ENCODE measurements at places on chromosomes 5 and 9. TPM values are rescaled to one million over a fixed set of nuclear protein-coding genes. Genes with fewer than 3 reads are reported as not detected.

- no peak for DNase-seq
These were observed 618.2 kb downstream of the TLE1 start for GRCh38 chr9:81071108-81071507.

DNA sequence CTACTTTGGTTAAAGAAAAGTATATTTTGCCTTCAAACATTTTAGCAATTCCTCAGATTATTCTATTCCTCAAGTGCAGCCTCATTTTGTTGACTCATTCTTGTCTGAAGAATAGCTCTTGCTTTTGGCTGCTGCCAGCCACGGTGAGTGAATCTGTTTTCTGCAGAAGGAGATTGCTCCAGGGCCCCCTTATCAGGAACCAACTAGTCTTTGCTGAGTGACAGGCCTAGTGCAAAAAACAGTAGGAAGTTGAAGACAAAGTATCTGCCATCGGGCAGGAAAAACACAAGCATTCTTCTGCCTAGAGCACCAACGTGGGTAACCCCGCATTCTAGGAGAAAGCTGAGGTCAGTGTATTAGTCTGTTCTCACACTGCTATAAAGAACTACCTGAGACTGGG is 42.3 kb downstream of the ZNF883 start:
- DNase-seq, result no peak

GRCh38 chr9:124137944-124138335 is 119.8 kb upstream of the NEK6 start:
- DNase-seq, result no peak

- no peak for DNase-seq
These were observed 2.3 kb upstream of the HSPA9 start for GRCh38 chr5:138577452-138577851.

- DNase-seq, result peak; percentile 48
These were observed 1.4 kb upstream of the COL27A1 start for GRCh38 chr9:114153761-114154599.

DNA sequence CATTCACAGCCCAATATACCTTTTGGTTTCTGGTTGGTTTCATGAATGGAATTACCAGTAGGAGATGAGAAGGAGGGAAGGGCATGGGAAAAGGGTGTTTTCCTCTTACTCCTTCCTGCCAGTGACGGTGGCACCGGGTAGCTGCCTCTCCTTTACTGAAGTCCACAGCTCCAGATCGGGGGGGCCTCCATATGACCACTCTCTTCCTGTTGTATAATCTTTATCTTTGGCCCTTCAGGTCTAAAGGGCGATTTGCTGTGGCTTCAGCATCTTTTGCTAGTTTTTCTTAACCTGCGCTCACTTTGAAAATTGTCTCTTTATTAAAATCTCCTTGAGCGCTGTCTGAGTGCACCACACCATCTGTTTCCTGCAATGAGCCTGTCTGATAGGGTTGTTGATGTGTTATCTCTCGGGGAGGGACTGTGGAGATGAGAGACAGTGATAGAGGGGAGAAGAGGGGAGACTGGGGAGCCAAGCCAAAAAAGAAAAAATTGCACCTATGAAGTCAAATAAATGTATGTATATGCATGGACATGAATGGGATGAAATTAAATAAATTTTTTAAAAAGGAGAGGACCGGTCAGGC is 449.3 kb upstream of the KLF4 start:
- DNase-seq, result no peak

DNA sequence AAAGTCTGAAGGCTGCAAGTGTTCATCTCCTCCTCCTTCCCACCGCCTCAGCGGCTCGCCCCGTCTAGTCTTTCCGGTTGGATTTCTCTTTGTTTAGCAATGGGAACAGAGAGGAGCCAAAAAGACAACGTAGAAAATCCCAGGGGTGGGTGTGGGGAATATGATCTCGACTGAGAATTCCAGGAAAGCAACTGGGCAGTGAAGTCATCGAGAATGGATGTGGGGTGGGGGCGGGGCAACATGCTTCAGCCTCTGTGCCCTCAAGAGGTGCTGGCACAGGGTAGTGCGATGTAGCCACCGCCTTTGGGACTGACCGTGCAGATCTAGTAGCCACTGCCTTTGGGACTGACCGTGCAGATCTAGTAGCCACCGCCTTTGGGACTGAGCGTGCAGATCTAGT is 12.9 kb downstream of the MSX2 start:
- DNase-seq, result no peak

GRCh38 chr5:52809884-52810283 is 22.2 kb downstream of the ITGA1 start:
- no peak for DNase-seq

- DNase-seq, result no peak
These were observed 150.6 kb upstream of the ATP10B start for GRCh38 chr5:161002571-161003074.

DNA sequence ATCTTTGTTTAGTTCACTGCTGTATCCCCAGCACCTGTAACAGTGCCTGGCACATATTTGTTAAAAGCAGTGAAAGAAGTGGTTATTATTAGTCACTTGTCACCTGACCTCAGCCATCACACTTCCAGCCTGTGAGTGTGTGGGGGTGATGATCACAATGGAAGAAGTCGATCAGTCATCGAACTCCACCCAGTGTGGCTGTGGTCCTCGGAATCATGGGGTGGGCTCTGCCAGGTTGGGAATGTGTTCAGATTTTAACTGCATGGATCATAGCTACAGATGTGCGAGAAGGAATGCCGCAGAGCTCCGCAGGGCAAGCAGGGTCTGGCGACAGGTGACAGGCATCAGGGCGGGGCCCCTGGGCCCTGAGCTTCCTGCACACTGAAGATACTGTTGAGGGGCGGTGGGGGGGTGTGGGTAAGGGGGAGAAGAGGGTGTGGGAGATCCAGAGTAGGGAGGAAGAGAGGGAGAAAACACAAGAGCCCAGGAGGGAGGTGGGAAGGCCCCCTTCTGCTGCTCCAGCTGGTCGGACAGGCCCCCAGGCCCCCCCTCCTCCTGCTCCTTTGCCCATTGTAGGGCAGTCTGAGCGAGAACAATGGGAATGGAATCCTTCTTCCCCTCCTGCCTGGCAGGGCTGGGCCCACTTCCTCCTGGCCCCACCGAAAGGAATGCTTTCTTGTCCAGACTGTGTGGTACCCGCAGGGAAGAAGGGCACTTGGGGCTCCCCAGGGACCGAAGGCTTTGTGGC is 89.6 kb downstream of the SPRY4 start:
- peak; percentile 50 for DNase-seq

DNA sequence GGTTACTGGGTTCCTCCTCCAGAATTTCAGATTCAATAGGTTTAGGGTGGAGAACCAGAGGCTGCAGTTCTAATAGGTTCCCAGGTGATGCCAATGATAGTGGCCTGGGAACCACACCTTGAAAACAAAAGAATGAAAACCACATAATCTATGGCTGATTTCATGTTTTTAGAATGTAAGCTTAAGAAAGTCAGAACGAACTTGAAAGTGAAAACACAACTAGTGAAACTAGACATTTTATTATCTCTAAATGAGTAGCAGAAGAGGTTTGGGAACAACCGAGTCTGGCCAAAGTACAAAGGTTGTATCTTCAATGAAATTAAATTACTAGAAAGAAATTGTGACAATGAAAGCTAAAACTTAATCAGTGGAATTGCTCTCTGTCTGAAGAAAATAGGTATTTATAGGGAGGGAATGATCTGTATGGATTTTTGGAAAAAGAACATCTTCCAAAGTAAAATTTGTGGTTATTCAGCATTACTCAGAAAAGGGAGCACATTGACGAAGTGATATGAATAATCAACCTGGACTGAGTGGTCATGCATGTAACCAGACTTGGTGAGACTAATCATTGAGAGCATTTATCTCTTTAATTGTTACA is 24.9 kb upstream of the CEP120 start:
- DNase-seq, result no peak

The BARHL1 gene
- total RNA-seq, result not detected

- DNase-seq, result no peak
These were observed 35.1 kb downstream of the ANXA2R start for GRCh38 chr5:43005031-43005430.

- no peak for DNase-seq
These were observed 845.9 kb downstream of the MAT2B start for GRCh38 chr5:164351245-164351834.

The DEPDC1B gene
- 34.9 TPM for total RNA-seq

GRCh38 chr5:53643445-53643844 is 83.0 kb downstream of the NDUFS4 start:
- no peak for DNase-seq

DNA sequence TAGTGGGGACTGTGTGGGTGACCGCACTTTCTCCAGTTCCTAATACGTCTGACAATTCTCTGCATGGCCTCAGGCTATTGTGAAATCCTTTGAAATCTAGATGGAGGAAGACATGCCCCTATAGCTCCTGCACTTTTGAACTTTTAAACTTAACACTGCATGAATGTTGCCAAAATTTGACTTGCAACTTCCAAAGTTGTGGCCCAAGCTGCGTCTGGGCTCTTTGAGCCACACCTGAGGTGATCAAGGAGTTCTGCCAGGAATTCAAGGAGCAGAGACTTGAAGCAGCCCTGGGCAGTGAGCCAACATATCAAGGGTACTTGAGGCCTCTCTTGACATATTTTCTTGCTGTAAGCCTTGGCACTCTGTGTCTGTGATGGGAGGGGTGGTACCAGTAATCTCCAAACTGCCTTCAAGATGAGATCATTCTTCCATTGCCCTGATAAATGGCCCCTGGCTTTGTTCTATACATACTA is 1336.1 kb upstream of the CDH9 start:
- DNase-seq, result peak; percentile 3

DNA sequence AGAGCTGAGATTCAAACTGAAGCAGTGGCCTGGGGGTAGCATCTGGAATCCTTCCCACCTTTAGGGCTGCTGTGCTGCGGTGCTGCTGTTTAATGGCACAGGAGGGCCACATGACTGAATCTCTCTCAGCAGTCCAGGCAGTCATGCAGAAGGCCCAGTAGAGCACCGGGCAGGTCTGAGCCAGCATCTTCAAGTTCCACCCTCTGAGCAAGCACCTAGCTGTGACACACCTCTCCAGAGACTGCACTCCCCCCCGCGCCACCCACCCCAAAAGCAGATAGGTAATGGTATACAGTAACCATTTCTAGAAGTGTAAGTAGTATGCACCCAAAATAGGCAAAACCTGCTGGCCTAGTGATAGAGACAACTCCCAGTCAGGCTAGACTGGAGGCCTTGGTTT is 8.2 kb downstream of the IL4 start:
- DNase-seq, result no peak

GRCh38 chr5:139960723-139961383 is 82.2 kb downstream of the NRG2 start:
- no peak for DNase-seq

The RPP25L gene
- 19.7 TPM for total RNA-seq

The NAIF1 gene
- 9.3 TPM for total RNA-seq

The SOX30 gene
- not detected for total RNA-seq

DNA sequence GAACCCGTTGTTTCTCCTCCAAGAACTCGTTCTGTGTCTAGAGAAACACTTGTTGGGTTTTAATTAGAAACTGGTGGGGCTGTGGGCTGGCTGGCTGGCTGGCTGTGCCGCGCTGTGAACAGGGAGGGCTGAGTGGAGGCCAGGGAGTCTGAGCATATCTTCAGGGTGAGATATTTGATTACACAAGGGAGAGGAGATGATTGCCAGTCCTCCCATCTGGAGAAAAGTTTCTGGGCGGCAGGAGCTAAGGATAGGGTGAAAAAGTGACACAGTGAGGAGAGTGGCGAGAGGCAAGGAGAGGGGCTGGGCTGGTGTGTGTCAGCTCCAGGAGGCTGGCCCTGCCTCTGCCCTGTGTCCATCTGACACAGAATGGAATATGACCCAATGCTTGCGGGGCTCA is 63.0 kb downstream of the GDNF start:
- no peak for DNase-seq

DNA sequence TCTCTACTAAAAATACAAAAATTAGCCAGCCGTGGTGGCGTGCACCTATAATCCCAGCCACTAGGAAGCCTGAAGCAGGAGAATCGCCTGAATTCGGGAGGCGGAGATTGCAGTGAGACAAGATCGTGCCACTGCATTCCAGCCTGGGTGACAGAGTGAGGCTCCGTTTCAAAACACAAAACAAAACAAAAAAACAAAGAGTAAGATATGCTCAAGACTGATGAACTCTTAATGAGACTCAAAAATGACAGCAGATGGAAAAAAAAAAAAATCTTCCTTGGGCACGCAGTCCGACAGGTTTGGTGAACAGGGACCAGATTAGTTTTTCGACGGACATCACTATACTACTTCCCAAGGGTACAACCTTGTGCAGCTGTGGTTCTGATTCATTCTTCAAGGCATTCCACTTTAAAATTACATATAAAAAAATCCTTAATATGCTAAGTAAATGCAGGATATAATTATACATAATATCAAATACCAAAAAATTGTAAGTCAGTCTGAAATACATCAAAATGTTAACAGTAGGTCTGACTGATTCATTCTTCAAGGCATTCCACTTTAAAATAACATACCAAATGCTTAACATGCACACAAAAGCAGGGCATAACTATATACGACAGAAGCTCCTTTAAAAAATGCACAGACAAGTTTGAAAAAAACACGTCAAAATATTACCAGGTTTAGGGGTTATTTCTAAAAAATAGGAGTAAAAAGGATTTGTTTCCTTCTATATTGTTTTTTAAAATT is 12.3 kb downstream of the PSIP1 start:
- DNase-seq, result no peak

DNA sequence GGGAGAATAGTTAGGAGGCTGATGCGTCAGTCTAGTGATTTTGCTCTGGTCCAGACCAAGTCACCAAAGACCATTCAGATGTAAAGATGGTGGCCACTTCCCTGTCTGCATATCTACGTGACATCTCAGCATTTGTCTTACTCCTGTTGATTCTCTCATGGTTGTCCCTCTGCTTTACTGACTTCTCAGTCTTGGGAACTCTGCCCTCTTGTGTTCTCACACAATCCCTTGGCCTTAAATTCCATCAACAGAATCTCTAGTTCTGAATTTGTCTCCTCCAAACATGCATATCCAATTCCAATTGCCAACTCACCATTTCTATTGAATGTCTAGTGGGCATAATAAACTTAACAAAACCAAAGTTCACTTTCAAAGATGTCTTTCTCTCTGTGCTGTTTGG is 147.8 kb downstream of the SLC24A2 start:
- DNase-seq, result peak; percentile 0

The SLC23A1 gene
- not detected for total RNA-seq

The LCN15 gene
- total RNA-seq, result not detected

DNA sequence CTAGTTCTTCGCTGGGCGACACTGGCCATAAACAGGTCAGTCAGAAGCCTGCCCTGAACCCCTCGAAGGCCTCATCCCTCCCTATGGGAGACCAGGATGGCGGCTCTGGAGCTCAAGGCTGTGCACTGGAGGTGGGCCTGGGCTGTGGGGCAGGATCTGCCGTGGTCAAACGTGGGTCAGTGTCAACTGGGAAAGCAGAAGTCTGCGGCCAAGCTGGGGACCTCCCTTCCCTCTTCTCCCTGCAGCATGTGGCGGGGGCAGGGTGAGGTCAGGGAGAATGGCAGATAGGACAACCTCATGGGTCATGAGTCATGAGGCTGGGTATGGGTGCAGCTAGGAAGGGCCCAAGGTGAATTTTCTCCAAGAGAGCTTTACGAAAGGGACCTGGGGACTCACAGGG is 132.9 kb downstream of the RXRA start:
- no peak for DNase-seq

The PTPRD gene
- total RNA-seq, result not detected

- DNase-seq, result no peak
These were observed 10.0 kb downstream of the SPINK4 start for GRCh38 chr9:33249983-33250382.

The F2RL2 gene
- 14.0 TPM for total RNA-seq

The GPX3 gene
- total RNA-seq, result 0.19 TPM

- no peak for DNase-seq
These were observed 29.2 kb downstream of the MAT2B start for GRCh38 chr5:163534492-163535094.
